ENCODE measurements at places on chromosomes 2 and 18.

DNA sequence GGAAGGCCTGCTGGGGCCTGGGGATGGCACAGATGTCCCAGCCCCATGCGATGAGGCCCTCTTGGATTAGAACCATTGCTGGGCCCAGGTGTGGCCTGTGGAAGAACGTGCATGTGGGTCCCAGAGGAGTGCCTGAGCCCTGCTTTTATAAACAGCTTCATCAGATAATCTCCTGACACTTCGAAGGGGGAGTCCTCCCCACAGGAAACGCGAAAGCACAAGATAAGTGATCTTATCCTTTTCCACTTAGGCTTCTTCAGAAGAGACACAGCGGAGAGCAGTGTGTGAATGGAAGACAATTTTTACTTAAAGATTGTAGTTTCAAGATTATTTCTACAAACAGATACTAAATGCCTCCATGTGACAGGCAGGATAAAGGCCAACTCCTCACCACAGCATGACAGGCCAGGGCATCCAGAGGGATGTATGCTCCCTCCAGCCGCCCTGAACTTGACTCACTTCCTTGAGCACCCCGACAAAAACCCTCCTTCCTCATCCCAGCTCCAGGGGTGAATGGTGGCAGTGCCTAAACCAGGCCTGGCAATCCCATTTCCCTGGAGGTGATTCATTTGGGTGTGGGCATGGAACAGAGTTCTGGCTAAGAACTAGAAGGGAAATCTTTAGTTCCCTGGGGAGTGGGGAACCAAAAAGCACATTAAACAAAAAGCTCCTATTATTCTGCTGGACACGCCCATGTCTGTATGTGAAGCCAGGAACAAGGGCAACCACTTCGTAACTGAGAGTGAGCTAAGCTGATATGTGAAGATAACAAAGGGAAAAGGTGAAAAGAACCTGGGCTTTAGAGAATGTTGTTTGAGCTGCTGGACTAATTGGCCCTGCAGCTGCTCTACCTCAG is 56.2 kb upstream of the TMEM163 start:
- H3K27me3 ChIP-seq, result peaks cover 9% of the 10 kb centered on the region
- H3K36me3 ChIP-seq, result no peaks in the 10 kb centered on the region
- H3K4me1 ChIP-seq, result peaks cover 17% of the 10 kb centered on the region
- H3K4me3 ChIP-seq, result no peak overlapping the region

DNA sequence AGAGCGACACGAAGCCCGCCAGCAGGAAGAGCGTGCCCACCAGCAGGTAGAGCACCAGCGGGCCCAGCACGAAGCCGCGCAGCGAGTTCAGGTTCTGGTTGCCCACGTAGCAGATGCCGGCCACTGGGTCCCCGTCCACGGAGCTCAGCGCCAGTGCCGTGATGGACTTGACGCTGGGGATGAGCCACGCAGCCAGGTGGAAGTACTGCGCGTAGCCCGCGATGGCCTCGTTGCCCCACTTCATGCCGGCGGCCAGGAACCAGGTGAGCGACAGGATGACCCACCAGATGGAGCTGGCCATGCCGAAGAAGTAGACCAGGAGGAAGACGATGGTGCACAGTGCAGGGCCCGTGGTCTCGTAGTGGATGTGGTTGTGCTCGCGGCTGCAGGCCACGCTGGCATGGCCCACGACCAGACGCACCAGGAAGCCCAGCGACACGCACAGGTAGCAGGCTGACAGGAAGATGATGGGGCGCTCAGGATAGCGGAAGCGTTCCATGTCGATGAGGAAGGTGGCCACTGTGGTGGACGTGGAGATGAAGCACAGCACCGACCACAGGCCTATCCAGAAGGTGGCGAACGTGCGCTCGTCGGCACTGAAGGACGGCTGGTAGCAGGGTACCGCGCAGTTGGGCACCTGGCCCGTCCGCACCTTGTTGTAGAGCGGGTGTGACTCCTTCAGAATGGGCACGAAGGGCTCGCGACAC is 2.1 kb downstream of the FZD5 start:
- H3K27ac ChIP-seq, result no peak overlapping the region
- peaks cover 23% of the 10 kb centered on the region for H3K4me1 ChIP-seq
- H3K36me3 ChIP-seq, result peaks cover 9% of the 10 kb centered on the region
- peaks cover 57% of the 10 kb centered on the region for H3K27me3 ChIP-seq
- no peak for DNase-seq

DNA sequence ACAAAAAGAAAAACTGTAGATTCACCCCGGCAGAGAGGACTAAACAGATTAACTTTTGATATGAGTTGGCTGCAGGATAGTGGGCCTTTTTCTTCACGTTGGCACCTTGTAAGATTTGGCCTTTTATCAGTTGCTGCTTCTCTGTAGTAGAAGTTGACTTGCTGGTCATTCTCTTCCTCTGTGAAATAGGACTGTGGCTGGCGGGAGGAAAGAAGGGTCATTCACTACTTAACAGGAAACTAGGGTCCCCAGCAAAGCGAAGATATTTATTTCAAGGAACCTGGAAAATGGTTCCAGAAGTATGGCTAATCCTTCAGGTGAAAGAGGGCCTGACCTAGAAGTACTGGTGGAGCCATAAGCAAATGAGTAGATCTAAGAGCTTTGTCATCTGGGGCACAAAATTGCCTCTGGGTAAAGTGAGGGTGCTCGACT is 383 bp upstream of the ATP5MC3 start:
- H3K4me1 ChIP-seq, result peaks cover 18% of the 10 kb centered on the region
- peak overlapping the region; percentile 98 for H3K27ac ChIP-seq
- H3K4me3 ChIP-seq, result peak overlapping the region; percentile 86
- no peaks in the 10 kb centered on the region for H3K27me3 ChIP-seq
- H3K36me3 ChIP-seq, result peaks cover 49% of the 10 kb centered on the region

DNA sequence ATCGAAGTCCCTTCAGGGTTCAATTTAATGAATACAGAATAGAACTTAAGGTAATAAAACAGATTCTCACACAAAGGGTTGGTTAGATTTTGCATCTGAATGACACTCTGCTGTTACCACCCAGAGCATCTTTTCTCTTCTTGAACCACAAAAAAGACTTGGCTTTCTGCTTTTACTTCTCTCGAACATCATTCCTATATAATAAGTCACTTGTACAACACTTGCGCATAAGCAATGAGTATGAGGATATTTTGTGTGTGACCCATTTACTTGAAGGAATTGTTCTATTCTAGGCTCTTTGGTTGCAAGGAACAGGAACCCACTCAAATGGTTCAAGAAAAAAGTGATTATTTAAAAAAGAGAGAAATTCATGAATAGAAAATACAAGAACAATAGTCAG is 126.2 kb downstream of the NUP35 start:
- no peak overlapping the region for H3K27ac ChIP-seq
- H3K4me1 ChIP-seq, result no peaks in the 10 kb centered on the region
- H3K4me3 ChIP-seq, result no peak overlapping the region
- H3K36me3 ChIP-seq, result no peaks in the 10 kb centered on the region
- H3K27me3 ChIP-seq, result peaks cover 3% of the 10 kb centered on the region

GRCh38 chr2:120642646-120643045 is 93.0 kb upstream of the GLI2 start:
- H3K27me3 ChIP-seq, result no peaks in the 10 kb centered on the region
- no peak for DNase-seq
- no peak overlapping the region for H3K27ac ChIP-seq
- H3K4me1 ChIP-seq, result no peaks in the 10 kb centered on the region
- H3K36me3 ChIP-seq, result no peaks in the 10 kb centered on the region

DNA sequence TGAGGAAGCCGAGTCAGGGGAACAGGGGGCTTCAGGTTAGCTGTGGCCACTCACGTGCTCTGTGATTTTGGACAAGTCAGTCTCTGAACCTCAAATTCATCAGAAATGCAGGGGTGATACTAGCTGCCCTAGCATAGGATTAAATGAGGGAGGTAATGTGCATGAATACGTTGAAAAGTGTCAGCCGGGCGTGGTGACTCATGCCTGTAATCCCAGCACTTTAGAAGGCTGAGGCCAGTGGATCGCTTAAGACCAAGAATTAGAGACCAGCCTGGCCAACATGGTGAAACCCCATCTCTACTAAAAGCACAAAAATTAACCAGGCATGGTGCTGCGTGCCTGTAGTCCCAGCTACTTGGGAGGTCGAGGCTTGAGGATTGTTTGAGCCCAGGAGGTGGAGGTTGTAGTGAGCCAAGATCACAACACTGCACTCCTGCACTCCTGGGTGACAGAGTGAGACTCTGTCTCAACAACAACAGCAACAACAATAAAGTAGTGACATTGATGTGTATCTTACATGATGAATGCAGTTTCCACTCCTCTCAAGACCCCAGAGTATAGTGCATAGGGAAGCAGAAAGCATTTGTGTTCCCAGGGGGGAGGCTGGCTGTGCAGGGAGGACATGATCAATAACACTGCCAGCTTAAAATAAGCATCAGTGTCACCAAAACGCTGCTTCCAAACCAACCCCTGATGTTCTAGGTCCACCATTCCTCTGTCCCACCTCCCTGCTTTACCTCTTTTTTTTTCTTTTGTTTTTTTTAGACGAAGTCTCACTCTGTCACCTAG is 68.8 kb downstream of the HNRNPLL start:
- no peak overlapping the region for H3K27ac ChIP-seq
- H3K4me3 ChIP-seq, result no peak overlapping the region
- no peaks in the 10 kb centered on the region for H3K4me1 ChIP-seq
- no peaks in the 10 kb centered on the region for H3K36me3 ChIP-seq
- H3K27me3 ChIP-seq, result peaks cover 19% of the 10 kb centered on the region

DNA sequence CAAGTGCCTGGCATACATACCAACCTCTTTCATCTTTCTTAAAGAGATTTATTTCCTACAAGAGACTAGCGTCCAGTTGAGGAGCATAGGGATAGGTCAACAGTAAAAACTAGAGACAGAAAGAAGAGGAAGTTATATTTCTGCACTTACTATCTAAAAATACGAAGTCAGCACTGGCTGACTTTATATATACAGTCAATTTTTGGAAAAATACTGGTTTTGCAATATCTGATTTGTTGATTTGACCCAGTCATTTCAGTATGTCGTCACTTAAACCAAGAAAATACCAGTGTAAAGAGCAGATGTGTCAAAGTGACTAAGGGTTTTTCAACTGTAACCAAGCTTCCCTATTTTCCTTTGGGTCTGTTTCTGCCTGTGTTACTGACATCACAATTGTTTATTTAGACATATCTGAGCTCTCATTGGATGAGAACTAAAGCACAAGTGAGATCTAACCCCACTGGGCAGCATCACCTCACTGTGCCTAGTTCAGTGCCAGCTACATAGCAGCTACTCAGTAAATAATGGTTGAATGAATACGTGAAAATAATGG is 23.0 kb downstream of the CYTIP start:
- no peaks in the 10 kb centered on the region for H3K27me3 ChIP-seq
- H3K4me3 ChIP-seq, result peak overlapping the region; percentile 56
- peak overlapping the region; percentile 95 for H3K27ac ChIP-seq
- peaks cover 92% of the 10 kb centered on the region for H3K36me3 ChIP-seq
- DNase-seq, result no peak

- no peaks in the 10 kb centered on the region for H3K36me3 ChIP-seq
- no peaks in the 10 kb centered on the region for H3K27me3 ChIP-seq
- DNase-seq, result no peak
- H3K27ac ChIP-seq, result no peak overlapping the region
- no peak overlapping the region for H3K4me3 ChIP-seq
These were observed 62.9 kb downstream of the RPL31 start for GRCh38 chr2:101064868-101065549.

DNA sequence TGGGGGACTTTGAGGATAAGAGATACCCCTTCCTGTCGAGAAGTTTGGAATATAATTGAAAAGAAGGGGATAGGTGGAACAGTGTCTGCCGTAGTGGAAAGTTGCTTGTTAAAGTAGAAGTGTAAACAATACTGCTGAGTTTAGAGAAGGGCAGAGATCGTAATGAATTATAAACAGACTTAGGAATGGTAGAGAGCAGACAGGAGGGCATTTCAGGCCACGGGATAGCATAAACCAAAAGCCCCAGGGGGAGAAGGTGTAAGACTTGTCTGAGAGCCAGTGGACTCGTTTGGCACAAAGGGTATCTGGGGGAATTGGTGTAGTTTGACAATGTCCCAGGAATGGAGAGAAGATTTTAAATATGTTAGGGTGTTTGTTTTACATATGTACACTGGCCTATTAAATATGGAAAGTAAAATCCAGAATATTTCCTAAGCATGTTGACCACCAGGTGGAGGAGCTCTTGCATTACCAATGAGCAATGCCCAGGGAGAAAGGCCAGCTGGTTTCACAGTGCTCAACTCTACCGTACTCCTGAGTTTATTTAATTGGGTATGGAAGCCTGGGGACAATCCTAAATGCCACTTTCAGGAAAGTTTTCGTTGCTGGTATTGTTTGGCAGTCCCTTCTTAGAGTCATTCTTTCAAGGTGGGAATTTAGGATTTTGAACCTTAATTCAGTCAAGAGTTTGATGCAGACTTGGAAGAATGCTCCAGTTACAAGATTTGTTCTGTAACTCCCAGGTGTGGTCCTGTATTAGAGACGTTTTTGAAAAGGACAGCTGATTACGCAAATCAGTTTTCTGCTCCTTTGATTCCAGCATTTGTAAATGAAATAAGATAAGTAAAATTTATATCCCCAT is 7.5 kb downstream of the COPS8 start:
- no peaks in the 10 kb centered on the region for H3K4me1 ChIP-seq
- H3K4me3 ChIP-seq, result no peak overlapping the region
- no peaks in the 10 kb centered on the region for H3K27me3 ChIP-seq
- DNase-seq, result no peak
- no peak overlapping the region for H3K27ac ChIP-seq
- H3K36me3 ChIP-seq, result peaks cover 42% of the 10 kb centered on the region

- no peaks in the 10 kb centered on the region for H3K4me1 ChIP-seq
- H3K4me3 ChIP-seq, result no peak overlapping the region
- H3K27me3 ChIP-seq, result no peaks in the 10 kb centered on the region
These were observed 699.3 kb downstream of the CBLN2 start for GRCh38 chr18:71844814-71845213.

GRCh38 chr2:176768185-176768584 is 444.4 kb upstream of the HNRNPA3 start:
- H3K27me3 ChIP-seq, result peaks cover 5% of the 10 kb centered on the region
- H3K27ac ChIP-seq, result no peak overlapping the region
- no peaks in the 10 kb centered on the region for H3K36me3 ChIP-seq
- H3K4me1 ChIP-seq, result no peaks in the 10 kb centered on the region

GRCh38 chr2:133293544-133294353 is 274.5 kb downstream of the NCKAP5 start:
- no peak overlapping the region for H3K4me3 ChIP-seq
- no peak overlapping the region for H3K27ac ChIP-seq
- H3K4me1 ChIP-seq, result no peaks in the 10 kb centered on the region
- H3K27me3 ChIP-seq, result no peaks in the 10 kb centered on the region
- DNase-seq, result no peak

DNA sequence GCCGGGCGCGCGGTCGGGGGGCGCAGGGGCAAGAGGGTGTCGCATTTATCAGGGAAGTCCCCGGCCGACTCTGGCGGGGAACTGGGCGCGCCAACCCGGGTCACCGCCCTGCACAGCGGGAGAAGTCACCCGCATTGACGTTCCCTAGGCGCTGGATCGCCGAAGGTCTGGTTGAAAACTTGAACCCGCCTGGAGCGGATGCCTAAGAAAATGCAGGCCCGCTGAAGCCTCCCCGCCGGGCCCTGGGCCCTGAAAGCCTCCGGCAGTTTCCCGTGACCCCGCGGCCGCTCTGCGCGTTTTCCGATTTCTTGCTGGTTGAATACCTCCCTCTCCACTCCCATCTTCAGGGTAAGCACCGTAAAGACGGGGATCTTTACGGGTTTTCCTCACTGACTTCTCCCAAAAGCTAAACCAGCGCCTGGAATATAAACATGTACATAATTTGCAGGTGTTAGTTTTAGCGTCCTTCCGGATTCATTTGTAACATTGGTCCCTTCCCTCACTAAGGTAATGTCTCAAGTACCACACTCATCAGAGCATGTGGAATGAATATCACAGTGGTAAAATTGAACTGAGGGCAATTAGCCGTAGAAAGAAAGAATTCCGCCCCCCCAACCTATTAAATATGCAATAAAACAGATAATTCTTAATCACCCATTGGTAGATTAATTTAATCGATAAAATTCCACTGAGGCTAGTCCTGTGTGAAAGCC is 675 bp upstream of the SPIRE1 start:
- peaks cover 6% of the 10 kb centered on the region for H3K27me3 ChIP-seq
- H3K27ac ChIP-seq, result peak overlapping the region; percentile 63
- no peak for DNase-seq
- peak overlapping the region; percentile 84 for H3K4me3 ChIP-seq
